WTC11 (cell line): ENCODE measurements at places on chromosomes 3 and 15. TPM values are rescaled to one million over a fixed set of nuclear protein-coding genes. Genes with fewer than 3 reads are reported as not detected.
A peak's percentile ranks its signal among the peaks of the same experiment; 100 is the strongest.

GRCh38 chr3:132034097-132034485, 723 bp downstream of the CPNE4 start:
- peak; percentile 21 for DNase-seq

DNA sequence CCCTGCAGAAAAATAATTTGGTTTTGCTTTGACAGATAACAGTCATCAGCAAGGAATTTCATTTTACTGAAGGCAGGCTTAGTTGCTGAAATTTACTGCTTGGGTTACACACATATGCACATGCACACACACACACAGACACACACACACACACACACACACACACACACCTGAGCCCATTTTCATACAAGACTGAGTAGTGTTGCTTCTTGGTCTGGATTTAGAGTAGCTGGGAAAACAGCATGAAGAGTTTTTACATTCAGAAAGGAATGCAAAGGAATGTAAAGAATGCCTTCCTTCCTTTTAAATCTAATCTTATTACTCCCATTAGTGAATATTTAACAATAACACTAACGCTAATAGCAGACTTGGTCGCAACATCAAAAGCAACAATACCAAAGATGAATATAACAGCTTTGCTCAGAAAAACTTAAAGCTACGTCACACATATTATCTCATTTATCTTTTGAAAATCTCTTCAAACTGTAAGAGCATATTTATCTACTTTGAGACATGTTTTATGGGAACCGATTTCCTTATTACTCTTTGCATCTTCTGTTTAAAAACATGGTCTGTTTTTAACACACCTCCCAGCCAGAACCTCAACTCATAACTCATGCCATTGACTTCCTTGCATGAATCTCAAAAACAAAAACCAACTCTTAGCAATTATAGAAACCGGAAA, 32.5 kb downstream of the RFTN1 start:
- DNase-seq = no peak

The TNFSF10 gene
- total RNA-seq = 0.22 to 0.39 TPM (median 0.27 TPM) in 3 replicates

DNA sequence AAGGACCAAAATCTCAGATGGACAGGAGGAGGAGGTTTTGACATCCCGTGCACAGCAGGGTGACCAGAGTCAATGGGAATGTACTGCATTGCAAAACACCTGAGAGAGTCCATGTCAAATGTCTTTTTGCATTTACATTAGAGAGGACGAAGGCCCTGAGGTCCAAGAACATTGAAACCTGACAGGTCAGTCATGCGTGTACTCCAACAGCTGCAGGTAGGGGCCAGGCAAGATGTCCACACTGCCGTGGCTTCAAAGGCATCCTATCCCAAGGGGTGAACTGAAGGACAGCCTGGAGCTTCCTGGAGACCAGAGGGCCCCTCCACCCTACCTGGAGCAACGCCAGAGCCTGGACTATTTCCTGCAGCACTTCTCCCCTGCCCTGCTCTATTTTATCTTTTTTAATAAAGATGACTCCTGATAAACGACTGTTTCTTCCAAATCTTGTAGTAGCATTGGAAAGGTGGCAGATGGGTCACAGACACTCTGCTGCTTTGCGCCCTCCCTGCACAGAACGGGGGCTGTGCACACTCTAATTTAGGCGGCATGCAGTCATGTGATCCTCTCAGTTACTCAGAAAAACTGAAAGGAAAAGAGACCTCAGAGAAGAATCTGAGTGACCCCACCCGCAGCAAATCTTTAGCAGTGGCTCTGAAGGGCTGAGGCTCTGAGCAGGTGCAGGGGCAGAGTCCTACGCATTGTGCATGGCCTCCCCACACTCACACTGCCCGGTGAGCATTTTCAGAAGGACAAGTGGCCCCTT, 68.2 kb downstream of the HMCES start:
- DNase-seq = no peak

DNA sequence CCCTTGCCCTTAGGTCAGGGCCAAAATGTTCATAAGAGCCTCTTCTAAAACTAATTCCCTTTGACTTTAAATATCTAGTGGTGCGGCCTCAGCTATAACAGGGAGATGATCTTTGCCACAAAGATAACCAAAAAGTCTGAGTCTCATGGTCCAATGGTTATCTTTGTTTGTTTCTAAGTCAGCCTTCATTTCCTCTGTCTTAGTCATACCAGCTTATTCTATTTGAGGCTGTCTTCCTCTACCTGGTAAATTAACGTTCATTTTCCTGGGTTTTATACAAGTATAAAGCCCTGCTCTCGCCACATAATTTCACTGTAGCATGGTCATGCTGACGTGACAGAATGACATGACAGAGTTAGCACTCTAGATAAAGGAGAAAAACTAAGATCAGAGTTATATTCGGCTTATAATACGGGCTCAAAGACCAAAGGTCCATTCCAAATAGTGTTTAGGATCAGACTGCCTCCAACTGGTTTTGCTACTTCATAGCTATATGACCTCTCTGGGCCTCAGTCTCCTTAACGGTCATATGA, 18.4 kb downstream of the ZNF860 start:
- DNase-seq = no peak

GRCh38 chr15:67944010-67944641, 104.3 kb upstream of the RNU6-1 start:
- DNase-seq = no peak

- DNase-seq = no peak
Measured at GRCh38 chr15:70037292-70037640, 60.5 kb downstream of the TLE3 start.

- no peak for DNase-seq
Measured at GRCh38 chr15:76928201-76928600, 3.3 kb upstream of the RCN2 start.

DNA sequence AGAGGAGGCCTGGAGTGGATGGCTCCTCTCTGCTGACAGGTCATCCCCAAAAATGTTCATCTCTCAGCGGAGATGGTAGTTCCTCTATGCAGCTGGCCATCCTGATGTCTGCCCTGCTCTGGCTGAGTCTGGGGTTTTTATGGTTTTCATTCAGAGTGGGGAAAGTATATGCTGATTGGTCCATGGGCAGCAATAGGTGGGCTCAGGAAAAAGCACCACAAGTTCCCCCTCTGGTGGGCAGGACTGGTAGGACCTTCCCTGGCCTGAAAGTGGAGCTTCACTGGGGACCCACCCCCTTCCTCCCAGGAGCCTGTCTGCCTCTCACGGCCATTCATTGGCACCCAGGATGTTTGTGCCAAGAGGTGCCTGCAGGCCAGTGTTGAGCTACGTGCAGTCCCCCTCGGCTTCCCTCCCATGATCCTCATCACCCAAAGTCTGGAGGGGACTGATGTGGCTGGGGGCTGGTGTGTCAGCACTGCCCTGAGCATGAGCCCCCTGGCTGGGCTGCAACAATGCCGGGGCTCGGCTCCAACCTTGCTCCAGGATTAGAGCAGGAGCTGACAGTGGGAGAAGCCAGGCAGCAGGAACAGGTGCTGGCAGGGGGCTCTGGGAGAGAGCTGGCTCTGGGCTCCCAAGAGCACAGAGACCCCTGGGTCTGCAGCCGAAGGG, 13.1 kb upstream of the BLOC1S6 start:
- peak; percentile 92 for DNase-seq

The KLHL18 gene
- total RNA-seq = 23.4 to 29.5 TPM (median 28.4 TPM) in 3 replicates

The DOCK3 gene
- total RNA-seq = 5.2 to 5.6 TPM (median 5.5 TPM) in 3 replicates

- DNase-seq = no peak
Measured at GRCh38 chr3:10303785-10304184, 11.0 kb upstream of the GHRL start.

DNA sequence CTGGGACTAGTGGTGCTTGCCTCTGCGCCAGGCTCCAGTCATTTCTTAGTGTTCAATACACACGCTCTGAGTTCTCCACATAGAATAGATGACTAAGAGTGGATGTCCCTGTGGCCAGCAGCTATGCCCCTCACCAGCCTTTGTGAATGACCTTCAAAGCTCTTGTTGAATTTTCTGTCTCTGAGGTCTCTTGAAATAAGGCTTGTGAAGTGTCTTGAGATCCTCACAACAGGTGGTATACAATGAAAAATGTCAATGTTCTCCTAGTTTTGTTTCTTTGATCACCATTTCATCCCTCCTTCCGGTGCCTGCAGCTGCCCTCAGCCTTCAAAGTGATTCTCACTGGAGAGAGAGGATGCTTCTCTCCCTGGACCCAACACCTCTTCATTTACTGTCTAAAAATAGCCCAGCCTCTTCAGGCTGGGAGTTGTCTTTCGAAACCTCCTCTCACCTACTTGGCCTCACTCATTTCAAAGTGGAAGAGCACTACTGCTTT, 5.4 kb downstream of the MAPKBP1 start:
- DNase-seq = no peak

- no peak for DNase-seq
Measured at GRCh38 chr3:45909542-45909941, 23.2 kb downstream of the CCR9 start.

DNA sequence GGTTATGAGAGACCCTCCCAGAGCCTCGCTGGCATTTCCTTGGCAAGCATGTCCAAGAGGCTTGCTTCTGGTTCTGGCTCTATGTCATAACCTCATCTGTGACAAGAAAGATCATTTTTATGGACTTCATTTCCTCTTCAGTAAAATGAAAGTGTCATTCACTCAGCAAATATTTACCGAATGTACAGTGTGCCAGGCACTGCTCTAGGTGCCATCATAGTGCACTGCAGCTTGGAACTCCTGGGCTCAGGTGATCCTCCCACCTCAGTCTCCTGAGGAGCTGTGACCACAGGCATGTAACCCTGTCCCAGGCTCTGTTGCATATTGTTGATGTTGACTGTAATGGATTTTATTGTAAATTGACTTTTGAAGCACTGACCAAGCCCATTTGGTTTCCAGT, 18.7 kb upstream of the ITPKA start:
- no peak for DNase-seq

The CCRL2 gene
- not detected in 3 replicates for total RNA-seq

GRCh38 chr3:134111616-134112015, 81.9 kb upstream of the SLCO2A1 start:
- no peak for DNase-seq

- no peak for DNase-seq
Measured at GRCh38 chr3:64083575-64083974, 60.3 kb upstream of the PSMD6 start.

The BMF gene
- total RNA-seq = 32.9 to 36.9 TPM (median 36.6 TPM) in 3 replicates

- no peak for DNase-seq
Measured at GRCh38 chr15:45586125-45586524, 1.1 kb upstream of the BLOC1S6 start.
